RKO (cell line): ENCODE measurements at places on chromosomes 4 and X.

DNA sequence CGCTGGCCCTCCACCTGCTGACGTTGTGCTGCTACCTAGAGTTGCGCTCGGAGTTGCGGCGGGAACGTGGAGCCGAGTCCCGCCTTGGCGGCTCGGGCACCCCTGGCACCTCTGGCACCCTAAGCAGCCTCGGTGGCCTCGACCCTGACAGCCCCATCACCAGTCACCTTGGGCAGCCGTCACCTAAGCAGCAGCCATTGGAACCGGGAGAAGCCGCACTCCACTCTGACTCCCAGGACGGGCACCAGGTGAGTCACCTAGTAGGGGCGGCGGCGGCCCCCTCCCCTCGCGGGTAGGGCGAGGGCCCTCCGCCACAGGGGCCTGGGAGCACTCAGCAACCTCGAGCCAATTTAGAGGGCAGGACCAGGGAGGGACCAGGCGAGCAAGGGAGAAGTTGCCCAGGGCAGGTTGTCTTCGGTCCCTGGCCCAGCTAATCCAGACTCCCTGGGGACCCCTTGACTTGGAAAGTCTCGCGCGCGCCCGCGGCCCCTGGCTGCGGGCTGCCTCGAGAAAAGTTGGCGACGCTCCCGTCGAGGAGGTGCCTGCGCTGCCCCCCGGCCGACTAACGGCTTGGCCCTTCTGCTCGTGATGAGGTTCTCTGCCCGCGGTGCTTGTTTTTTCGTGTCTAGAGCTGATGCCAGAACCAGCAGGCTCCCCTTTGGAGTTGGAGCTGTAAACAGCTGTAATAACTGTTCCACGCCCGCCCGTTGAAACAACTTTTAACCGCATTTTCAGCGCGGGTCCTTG is 717 bp downstream of the EDA start:
- DNase-seq, result no peak

GRCh38 chr4:38210396-38211114 is 250.4 kb downstream of the PTTG2 start:
- DNase-seq, result no peak

- DNase-seq, result no peak
These were observed 139.8 kb downstream of the PALLD start for GRCh38 chr4:168636506-168637196.

- DNase-seq, result no peak
These were observed 240.8 kb downstream of the PPARGC1A start for GRCh38 chr4:23648854-23649596.

DNA sequence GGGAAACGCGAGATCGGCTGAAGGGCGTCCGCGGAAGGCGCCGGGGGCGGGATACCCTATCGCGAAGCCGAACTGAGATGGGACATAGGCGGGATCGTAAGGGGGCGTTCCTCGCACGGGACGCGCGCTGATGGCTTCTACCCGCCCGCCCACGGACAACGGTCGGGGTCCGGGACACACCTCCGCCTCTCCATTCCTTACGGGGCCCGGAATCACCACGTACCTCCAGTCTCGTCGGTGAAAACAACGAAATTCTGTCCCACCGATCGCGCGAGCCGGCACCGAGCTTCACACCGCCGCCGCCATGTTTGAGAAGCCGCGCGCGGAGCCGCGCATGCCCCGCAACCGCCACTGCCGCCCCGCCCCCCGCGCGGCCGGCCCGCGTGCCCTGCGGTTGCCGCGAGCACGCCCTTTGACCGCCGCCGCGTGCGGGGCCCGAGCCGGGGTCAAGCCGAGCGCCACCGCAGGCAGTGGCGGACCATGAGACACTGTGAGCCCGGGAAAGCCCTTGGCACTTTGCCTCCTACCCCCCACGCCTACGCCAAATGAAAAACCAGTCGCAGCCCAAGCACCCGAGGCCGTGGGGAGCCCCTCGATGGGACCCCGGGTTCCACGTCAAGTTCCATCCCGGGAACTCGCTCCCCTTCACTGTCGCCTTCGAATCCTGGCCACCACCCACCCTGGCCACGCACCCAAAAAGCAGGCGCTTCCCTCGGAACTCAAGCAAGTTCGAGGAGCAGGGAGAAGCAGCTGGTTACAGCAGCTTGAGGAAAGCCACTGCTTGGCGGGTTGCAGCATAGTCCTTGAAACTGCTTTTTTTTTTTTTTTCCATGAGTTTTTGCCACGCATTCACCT is at the start of gene SCML2:
TSS of gene SCML2 (minus strand) at position 320 of the 855 bp plus-strand sequence. CDS start 20,617 bp downstream, outside the sequence.
- DNase-seq, result no peak

- DNase-seq, result no peak
These were observed 70.8 kb downstream of the ANXA3 start for GRCh38 chr4:78622253-78622979.

- DNase-seq, result no peak
These were observed 308.0 kb downstream of the DHRSX start for GRCh38 chrX:2192584-2193272.

DNA sequence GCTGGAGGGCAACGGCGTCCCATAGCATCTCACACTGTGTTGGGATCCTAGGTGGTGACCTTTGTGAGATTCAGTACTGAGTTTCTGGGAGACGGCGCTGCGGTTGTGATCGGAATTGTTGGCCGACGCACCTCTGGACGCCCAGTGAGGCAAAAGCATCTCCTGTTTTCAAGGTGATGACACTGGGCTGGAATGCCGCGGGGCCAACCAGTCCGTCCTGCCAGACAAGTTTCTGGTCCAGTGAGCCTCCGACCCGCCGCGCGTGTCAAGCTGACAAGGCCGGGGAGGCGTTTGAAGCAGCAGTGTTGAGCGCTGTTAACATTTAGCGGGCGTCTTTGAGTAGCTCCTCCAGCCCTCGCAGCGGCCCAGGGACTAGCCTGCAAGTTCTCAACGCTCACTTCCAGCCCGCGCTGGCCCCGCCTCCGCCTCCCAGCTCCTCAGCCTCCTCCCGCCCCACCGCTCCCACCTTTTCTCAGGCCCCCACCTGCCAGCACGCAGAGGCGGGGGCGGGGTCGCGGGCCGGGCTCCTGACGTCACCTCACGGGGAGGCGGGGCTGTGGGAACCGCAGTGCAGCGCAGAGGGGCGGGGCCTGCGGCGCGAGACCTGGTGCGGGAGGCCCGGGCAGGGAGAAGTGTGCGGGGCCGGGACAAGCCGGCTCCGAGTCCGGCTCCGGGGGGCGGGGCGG is 482 bp upstream of the CDS1 start:
- DNase-seq, result peak; percentile 31

GRCh38 chrX:152313529-152314302 is 137.4 kb downstream of the GABRA3 start:
- DNase-seq, result no peak

DNA sequence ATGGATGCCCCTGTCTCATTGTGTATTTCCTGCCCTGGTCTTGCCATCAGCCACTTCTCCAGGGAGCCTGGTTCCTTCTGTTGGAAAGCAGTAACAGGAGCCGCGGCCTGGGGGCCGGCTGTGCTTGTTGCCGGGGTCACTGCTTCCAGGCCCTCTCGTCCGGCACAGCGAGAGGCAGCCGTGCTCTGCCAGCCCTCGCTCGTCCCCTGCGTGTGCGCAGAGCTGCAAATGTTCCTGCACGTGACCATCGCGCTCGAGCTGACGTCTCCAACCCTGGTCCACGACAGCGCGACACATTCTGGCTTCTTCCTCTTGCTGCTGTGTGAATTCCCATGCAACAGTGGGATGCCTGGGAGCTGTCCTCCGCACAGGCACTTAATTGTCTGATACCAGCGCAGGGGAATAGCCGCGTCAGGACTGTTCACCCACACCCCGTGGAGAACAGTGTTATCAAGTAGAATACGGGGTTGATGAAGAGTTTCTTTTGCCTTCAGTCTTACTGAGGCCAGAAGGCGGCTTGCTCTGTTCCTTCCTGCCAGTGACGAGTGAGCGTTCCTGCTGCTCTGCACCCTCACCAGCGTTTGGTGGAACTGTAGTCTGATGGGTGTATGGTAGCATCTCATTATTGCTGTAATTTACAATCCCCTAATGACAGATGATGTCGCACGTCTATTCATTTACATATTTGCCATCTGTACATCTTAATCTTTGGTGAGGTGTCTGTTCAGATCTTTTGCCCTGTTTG is 12.3 kb downstream of the PDE6B start:
- no peak for DNase-seq

- DNase-seq, result no peak
These were observed 77.1 kb downstream of the RBM47 start for GRCh38 chr4:40552536-40552935.
